ENCODE measurements at places on chromosomes 3 and 15.

- peak; percentile 21 for DNase-seq
These were observed at the start of gene SEMA5B for GRCh38 chr3:123027292-123028232. Gene SEMA5B (minus strand): TSS chr3:123027763. CDS start chr3:122961263, 66,500 bp downstream.

DNA sequence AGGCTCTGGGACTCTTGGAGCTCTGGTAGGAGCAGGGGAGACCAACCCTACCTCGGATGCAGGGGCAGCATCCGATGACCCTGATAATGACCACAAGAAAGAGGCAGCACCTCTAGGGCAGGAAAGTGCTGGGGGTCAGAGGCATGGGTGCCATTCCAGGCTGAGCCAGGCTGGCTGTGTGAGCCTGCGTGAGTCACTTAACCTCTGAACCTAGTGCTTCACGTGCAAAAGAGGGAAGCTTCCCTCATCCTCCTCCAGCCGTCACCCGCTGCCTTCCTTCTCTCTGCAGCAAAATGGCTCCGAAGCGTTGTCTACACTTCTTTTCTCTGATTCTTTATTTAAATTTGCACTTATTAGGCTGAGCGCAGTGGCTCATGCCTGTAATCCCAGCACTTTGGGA, 35.5 kb downstream of the ZDHHC19 start:
- no peak for DNase-seq

DNA sequence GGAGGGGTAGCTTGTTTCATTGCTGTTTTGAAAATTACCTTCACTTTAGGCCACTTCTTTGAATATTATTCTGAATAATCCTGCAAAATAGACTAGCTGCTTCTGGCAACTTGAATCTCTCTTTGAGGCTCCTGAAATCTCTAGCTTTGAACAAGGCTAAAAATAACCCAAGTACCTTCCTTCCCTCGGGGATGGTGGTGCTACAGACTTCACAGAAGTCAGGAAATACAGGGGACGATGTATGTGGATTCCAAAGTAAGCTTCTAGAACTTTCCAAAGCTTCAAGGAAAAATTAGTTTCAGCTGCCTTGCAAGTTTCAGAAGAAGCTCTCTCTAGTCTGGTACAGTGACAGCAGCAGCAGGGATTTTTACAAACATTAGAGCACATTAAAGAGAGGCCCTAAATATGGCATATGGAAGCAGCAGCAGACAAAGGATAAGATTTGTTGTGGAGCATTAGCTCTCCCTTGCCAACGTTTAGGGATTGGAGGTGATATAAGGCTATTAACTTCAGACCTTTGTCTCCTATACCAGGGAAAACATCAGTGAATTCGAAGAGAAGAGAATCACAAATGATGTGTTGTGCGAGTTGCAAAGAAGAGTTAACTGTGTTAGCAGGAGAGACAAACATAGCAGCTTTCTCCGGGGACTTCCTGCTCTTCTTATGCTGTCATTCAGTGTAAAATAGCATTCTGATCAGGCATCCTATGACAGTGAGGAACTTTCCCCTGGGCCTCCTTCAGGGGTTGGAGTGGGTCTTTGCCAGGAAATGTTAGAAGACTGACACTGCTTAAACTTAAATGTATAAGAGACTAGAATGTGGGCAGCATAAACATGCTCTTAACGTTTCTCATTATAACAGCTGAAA, 783.0 kb upstream of the ARPP21 start:
- no peak for DNase-seq

GRCh38 chr3:159825216-159825854, 163.3 kb upstream of the IL12A start:
- no peak for DNase-seq

- no peak for DNase-seq
These were observed 41.7 kb downstream of the CADPS start for GRCh38 chr3:62833538-62833937.
